ENCODE measurements at places on chromosomes 5 and 9.
A peak's percentile ranks its signal among the peaks of the same experiment; 100 is the strongest.

- DNase-seq = no peak
Measured at GRCh38 chr9:106639873-106640568, 222.9 kb upstream of the ZNF462 start.

GRCh38 chr9:129874261-129875101 lies 39.2 kb downstream of the USP20 start:
- no peak for DNase-seq

GRCh38 chr5:132425009-132425937 lies 55.8 kb downstream of the SLC22A5 start:
- no peak for DNase-seq

DNA sequence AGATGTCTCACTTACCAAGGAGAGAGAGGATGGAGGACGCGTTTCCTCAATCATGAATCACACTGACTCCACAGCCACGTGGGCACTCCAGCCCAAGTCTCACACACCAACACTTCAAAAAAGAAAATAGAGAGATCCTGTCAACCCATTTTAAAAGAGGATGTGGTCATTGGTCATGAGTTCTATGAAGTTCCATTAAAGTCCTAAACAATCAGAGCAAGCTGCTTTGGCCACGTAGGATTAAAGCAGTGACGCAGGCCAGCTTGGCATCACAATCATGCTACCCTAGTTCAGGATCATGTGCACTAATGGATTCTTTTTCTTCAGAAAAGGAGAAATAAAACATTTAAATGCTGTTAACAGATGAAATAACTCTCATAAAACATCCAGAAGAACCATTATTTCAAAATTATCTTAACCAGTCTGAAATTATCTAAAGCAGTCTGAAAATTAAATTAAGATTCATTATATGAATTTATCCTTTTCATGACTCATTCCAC lies 108.1 kb downstream of the SEMA5A start:
- no peak for DNase-seq

DNA sequence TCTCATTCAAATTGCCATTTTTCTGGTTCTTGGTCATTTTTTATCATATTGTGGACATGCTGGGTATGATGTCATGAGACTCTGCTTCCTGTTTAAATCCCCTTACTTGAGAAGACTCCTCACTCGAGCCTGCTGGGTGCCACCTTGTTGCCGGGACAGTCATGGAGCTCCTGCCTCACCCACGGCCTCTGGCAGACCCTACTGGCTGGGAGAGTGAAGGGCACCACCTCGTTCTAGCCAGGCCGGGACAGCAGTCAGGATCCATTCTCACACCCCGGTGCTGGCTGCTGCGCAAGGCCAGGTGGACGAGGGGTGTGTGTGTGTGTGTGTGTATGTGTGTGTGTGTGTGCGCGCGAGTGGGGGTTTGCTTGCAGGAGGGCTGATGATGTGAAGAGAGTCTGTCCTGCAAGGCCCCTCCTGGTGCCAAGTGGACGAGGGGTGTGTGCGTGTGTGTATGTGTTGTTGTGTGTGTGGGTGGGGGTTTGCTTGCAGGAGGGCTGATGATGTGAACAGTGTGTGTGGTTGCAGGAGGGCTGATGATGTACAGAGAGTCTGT lies 4.4 kb downstream of the CEP72 start:
- no peak for DNase-seq

DNA sequence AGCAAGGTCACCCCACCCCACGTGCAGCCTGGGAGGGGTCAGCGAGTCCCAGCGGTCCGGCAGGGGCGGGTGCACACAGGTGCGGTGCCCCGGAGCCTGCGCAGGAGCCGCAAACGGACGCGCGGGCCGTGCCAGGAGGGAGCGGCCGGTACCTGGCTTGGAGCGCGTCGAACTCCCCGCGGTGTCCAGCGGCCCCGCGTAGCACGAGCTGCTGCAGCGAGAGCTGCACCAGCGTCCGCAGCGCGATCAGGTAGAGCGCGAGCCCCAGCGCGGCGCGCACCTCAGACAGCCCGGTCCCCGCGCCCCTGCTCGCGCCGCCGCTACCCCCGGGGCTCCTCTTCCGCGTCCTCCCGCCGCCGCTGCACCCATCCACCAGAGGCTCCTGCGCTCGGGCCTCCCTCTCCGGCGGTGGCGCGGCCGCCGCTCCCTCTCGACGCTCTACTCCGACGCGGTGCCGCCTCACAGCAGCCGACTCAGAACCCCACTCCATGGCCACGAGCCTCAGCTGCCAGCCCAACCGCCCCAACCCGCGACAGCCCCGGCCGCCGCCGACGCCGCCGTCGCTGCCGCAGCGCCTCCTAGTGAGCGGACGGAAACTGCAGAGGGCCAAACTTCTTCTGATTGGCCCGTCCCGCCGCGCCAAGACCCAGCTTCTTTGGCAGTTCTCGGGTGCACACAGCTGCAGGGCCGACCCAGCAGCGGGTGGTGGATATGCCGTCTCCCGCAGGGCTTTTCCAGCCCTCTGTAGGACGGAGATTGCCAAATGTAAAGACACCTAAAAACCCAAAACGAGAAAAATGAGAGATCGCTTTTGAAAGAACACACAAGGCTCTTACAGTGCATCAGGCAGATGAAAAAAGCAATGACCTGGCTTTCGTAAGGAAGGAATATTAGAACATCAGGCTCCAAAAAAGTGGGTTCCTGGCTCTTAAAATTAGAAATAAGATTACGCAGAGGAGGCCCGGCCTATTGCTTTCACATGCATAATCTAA lies at the start of gene ERMP1:
TSS of gene ERMP1 (minus strand) at position 580 of the 992 bp plus-strand sequence. CDS start at position 490, 90 bp downstream.
- peak; percentile 90 for DNase-seq

GRCh38 chr5:112642885-112643284 lies 94.8 kb upstream of the APC start:
- no peak for DNase-seq

- no peak for DNase-seq
Measured at GRCh38 chr5:140025736-140026135, 17.4 kb downstream of the NRG2 start.

DNA sequence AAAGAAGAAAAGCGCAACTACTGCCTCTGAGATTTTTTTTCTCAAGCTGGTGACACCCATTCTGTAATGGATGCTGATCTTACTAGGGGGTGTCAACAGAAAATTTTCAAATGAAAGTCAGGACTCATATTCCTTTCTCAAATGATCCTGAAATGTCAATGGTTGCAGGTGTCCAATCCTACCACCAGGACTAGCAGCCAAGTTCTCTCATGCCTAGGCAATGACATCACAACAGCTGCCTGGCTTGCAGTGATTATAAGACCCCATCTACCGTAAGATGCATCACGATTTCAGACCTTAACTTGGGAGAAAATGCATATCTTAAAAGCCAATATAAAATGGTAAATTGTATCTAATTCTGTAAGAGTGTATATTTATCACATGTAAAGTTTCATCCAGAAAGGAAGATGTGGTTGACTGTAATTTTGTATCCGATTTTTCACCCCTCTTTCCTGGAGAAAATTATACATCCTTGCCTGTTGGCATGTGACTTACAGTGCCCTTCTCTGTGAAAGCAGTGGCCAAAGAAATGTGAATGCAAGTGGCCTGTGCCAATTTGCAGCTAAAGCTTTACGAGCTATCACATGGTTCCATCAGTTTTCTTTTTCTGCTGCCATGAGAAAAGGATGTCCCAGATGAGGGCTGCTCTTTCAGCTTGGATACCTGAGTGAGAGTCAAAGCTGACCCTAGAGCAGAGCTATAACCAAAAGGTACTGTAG lies 104.4 kb downstream of the DENND1A start:
- DNase-seq = no peak

- DNase-seq = no peak
Measured at GRCh38 chr5:40160435-40160834, 519.3 kb upstream of the PTGER4 start.

DNA sequence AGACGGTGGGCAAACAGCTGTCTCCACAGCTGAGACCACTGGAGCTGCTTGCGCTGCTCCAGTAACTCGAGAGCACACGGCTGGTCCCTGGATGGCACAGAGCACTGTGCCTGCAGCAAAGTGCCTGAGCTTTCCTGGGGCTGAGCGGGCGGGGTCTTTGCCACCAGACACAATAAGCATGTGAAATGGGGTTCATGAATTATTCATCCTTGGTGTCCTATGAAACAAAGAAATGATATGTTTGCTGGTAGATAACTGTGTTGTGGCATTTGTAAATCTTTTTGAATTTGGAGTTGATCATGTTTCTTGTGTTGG lies 151.7 kb upstream of the MPDZ start:
- DNase-seq = peak; percentile 74

GRCh38 chr9:27377147-27377807 lies 80.3 kb upstream of the EQTN start:
- DNase-seq = no peak

DNA sequence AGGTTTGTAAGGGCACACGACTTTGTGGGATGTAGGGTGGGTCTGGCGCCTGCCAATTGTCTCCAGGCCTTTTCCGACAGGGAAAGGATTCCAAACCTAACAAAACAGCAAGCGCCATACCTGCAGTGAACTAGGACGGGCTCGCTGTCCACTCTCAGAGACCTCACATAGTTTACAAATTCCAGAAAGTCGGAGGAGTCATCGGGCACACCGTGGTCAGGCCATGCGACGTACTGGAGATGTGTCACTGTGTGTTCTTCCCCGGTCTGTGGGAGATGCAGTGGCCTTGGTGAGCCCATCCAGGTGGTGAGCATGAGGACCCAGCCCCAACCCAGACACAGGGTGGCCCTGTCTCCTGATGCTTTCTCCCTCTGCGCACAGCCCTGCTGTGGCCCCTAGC lies 61.3 kb upstream of the EPB41L4B start:
- DNase-seq = no peak

DNA sequence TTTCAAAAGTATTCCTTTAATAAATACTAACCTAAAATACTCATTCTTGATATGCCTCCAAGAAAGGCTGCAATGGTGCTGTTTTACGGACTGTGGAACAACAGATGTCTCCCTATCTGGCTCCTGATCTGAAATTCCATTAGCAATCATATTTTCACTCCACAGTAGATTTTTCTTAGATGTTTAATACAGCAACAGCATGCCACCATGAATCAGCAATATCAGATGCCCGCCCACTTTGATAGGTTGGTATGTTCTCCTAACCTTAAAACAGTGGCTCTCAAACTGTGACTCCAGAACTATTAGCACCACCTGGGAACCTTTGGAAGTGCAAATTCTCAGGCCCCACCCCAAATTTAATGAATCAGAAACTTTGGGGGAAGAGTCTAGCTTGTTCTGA lies 110.2 kb downstream of the MLLT3 start:
- no peak for DNase-seq

DNA sequence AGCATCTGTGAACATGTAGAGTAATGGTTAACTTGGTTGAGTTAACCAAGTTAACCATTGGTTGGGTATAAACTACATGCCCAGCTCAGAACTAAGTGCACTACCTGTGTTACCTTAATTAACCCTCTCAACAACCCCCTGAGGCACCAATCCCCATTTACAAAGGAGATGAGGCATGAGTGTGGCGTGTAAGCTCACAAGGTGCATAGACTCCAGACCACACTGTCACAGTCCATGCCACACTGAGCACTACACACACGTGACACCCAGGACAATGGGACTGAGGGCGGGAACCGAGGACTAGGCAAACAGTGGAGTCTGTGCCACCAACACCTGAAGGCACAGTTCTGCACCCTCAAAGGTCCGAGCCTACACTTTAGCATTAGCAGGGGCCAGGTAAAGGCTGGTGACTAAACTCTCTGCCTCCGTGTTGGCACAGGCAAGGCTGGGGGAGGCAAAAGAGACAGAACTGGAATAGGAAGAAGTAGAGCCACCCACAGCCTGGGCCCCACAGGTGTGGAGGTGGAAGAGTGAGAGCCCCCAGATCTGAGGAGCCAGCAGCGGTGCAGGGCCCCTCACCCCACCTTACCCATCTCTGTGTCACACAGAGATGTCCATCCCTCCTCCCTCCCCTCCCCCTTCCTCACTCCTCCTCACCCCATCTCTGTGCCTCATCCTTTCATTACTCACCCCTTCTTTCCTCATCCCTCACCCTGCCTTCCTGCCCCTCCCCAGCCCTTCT lies 2.2 kb upstream of the DNAJB5 start:
- no peak for DNase-seq

- no peak for DNase-seq
Measured at GRCh38 chr9:107694390-107694789, 204.8 kb upstream of the KLF4 start.

DNA sequence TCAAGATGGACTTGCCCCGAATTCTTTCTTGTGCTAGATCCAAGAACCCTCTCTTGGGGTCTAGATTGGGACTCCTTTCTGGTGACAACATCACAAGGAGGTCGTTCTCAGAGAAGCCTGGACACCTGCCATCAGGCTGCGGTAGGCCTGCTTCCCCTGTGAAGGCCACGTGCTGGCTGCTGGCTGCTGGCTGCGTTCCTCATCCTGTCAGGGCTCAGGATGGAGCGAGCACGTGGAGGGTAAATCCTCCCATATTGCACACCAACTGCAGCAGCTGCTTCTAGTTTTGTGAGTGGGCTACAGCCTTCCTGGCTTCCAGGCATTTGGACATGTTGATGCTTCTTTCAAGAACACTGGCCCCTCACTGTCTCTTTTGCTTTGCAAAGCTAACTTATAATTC lies 95.6 kb downstream of the HSPA4 start:
- DNase-seq = no peak

DNA sequence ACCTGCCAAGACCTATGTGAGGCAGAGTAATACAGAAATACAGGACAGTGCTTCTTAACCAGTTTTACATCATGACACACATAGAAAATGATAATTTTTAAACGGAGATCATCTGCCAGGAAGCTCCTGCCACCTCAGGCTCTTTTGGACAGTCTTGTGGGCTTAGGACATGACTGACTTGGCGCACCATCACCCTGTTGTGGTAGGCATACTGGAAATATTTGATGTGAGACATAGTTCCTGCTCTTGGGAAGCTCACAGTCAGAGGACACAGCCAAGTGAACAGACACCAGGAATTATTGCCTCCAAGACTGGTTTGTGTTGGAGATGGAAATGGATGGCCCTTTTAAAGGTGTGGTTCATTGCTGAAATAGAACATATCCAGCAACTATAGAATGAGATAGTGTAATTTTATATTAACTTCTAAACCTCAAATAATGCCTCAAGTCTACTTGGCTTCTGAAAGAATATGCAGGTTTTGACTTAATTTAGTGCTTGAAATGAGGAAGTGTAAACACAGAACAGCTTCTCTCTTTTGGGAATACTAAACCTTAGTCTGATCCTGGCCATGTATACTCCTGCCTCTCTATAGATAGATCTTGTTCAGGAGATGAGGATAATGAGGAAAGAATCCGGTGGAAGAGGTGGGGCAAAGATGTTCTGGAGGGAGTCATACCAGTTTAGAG lies 19.7 kb downstream of the CPEB4 start:
- no peak for DNase-seq

DNA sequence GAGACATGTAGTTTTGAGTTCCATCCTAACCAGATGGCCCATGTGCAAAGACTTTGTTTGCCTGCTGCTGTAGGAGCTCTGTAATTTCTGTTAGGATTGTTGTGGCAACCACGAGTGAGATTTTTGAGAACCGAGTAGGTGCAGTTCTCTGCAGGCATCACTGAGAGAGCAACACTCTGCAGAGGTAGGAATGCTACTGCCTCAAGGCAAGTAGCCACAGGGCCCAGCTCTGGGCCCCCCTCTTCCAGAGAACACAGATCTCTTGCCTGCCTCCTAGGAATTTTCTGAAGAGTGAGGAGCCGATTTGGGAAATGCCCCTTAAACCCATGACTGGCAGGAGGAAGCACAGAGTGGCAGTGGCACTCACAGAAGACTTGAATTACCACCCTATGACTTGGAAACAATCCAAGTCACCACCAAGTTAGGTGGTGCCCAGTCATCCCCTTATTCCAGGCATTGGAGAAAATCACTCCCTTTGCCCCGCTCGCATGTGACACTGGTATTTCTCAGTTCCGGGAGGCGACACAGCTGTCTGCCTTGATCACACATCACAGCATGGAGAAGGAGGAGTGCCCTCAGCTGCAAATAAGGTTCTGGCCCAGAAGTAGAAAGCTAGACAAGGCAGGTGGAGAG lies 52.5 kb upstream of the SLC2A8 start:
- no peak for DNase-seq

GRCh38 chr5:61290791-61291210 lies 41.3 kb upstream of the ZSWIM6 start:
- DNase-seq = no peak

Data from dorsolateral prefrontal cortex (tissue), 122 donors.